Activated CD8-positive, alpha-beta memory T cell treated with anti-CD3 and anti-CD28 coated beads for 1 hour (primary cell): ENCODE measurements at places on chromosomes 13 and 19.

DNA sequence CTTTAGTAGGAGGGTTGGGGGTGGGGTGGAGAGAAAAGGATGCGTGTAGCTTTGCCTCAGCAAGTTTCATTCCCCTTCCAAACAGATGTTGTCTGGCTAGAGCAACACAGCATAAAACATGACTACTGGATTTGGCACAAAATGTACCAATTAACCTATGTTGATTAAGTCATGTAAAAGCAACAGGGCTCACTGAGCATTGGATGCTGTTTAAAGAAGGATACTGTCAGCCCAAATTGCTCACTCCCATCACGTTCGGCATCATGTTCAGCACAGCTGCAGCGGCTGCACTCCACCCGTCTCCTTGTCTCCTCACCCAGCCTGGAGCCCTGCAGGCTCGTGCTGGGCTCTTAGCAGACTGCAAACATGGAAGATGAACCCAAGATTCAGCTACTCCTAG lies 77.5 kb downstream of the DLEU7 start:
- no peak for DNase-seq

GRCh38 chr13:73765651-73766384 lies 368.4 kb downstream of the KLF12 start:
- peak; percentile 60 for DNase-seq

- DNase-seq: no peak
Observed at GRCh38 chr13:39016787-39017186, 21.1 kb downstream of the PROSER1 start.

GRCh38 chr19:55251341-55252081 lies 7.3 kb downstream of the PPP6R1 start:
- DNase-seq: no peak

DNA sequence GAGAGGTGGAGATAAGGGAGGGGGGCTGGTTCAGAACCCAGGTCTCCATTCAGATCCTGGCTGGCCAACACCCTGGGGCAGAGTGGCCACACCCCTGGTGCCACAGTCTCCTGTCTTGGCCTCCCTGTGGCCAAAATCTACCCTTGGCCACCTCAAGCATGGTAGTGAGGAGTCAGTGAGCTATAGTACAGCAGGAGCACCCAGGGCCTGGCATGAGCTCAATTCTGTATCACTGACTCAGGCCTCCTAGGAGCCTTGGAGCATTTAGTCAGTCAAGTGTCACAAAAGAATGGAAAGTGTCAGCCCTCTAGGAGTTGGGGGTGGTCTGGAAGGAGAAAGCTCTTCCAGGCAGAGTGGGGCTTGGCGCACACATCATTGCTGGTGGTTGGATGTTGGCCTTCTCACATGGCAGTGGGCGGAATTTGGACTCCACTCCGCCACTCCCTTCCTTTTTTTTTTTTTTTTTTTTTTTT lies 6.6 kb upstream of the CD79A start:
- DNase-seq: no peak

DNA sequence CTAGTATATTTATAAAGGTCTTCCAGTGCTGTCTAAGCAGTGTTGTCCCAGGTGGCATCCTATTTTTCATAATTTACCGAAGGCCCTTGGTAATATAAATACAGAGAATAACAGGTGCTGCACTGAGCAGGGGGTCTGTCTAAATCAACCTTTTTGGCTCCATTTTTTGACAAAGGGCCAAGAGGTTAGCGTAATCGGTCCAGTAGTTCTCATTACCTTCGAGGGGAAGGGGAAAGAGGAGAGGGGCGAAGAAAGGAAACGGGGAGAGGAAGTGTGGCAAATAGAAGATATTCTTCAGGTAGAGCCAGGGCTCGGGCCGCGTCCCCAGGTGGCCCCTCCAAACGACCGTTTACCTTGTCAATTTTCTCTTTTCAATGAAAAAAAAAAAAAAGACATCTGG lies 749 bp upstream of the PAN3 start:
- no peak for DNase-seq
